ENCODE measurements at places on chromosomes 3 and 15.

- no peak for DNase-seq
These were observed 12.0 kb downstream of the DNASE1L3 start for GRCh38 chr3:58198804-58199203.

GRCh38 chr3:176514297-176514696, 683.0 kb downstream of the TBL1XR1 start:
- DNase-seq, result peak; percentile 19

- DNase-seq, result no peak
These were observed 294.9 kb upstream of the SGO1 start for GRCh38 chr3:20480786-20481365.

DNA sequence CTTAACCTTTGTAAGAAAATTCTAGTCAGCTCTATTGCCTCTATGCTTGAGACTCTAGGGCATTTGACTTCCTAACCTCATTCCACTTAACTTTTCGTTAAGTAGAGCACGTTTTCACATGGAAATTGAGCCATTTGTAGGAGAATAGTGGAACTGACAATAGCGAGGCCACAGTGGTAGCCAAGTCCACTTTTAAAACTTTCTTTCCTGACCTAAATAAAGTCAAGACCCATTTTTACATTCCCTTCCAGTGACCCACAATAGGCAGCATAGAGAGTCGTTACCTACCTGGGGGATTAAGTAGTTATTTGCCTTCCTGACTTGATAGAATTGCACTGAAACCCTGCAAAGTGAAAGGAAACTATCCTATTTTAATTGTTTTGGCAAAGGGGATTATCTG, 386.0 kb upstream of the NECTIN3 start:
- DNase-seq, result no peak

DNA sequence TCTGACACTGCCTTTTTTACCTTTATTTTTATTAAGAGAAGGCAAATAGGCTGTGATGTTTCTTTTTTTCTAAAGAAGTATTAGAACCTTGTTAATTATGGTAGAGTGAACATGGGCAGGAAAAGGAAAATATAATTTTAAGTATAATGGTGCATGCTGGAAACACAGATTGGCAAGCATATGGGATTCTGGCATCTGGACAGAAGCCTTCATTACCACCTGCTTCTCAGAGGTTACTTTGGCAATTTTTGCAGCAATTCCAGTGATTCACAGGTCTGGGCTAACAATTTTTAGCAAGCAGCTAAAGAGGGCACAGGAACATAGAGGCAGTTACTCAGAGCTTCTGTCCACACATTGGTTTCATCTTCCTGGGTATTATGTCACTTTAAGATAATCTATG, 258.3 kb downstream of the DIPK2A start:
- no peak for DNase-seq

GRCh38 chr3:149571381-149571780, 86.4 kb downstream of the WWTR1 start:
- no peak for DNase-seq

DNA sequence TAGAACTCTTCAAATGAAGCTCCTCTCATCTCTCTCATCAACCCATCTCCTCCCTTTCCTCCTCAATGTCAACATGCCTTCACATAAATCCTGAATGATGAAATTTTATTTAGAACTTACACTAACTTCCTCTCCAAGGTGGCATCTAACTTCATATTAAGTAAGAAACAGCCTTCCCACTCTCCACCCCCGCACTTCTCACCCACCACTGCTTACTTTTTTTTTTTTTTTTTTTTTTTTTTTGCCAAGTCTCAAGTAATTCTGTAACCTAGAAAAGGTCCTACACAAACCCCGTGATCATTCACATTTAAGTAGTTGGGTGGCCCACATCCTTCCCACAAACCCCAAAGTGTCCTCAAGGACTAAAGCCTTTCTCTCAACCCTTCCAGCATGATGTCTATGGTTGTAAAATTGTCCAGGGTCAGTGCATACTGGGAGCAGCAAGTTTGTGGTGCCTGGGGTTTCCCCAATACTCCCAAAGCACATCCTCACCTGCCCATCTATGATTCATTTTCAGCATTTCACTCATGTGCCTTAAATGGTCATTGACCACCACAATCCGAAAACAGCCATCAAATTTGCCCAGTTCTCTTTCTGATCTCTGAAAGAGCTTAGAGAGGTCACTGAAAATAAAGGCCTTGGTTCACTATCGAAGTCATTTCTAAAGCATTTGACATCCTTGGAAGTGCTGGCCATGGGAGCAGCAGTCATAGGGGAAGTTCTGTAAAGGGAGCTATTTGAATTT, 47.2 kb downstream of the CD86 start:
- DNase-seq, result no peak

DNA sequence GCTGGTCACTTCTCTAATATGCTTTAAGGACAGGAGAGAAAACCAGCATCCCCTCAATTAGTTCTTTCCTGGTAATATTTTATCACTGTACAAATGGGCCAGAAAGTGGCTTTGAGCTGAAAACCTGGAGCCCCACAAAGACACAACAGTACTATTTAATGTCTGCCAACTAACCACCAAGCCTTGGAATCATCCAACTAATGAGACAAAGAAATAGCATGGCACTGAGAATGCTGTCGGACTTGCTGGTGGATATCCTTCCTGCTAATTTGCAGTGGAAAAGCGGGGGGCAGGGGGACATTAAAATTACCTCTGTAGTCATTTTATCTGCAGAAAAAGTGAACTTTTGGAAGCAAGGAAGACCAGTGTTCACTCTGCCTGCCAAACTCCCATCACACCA, 288.5 kb downstream of the KBTBD8 start:
- no peak for DNase-seq

GRCh38 chr3:177210744-177211502, 13.6 kb upstream of the TBL1XR1 start:
- DNase-seq, result no peak

DNA sequence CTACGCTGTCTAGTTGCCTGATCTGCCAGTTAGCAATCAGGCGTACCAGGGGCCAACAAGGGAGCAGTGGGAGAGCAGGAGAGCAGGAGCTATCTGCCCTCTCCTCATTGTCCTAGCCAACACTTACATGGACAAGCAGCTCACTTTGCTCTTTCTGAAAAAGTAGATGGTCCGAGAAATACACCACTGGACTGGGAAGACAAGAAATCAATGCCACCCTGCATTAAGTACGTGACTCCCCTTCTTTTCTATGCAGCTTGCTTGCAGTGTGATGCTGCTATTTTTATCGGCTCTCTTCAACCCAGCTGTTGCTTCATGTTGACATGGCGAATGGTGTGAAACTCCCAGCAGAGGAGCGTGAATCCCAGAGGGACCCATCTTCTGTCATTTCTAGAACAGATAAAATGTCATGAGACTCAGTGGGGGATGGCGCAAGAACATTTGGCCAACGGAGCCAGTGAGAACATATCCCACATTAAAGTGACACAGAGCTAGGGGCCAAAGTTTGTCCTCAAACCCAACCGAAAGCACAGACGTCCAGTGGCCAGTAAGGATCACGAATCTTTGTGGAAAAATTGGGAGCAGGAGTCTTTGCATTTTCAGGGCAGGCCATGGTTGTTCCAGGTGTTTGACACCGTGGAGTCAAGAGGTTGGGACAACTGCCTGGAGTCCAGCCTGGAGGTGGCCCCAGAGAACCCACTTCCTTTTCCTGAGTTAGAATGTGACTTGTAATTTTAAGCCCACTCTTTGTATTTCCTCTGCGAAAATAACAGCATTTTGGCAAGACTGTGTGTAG, 53.7 kb upstream of the MEF2A start:
- no peak for DNase-seq

DNA sequence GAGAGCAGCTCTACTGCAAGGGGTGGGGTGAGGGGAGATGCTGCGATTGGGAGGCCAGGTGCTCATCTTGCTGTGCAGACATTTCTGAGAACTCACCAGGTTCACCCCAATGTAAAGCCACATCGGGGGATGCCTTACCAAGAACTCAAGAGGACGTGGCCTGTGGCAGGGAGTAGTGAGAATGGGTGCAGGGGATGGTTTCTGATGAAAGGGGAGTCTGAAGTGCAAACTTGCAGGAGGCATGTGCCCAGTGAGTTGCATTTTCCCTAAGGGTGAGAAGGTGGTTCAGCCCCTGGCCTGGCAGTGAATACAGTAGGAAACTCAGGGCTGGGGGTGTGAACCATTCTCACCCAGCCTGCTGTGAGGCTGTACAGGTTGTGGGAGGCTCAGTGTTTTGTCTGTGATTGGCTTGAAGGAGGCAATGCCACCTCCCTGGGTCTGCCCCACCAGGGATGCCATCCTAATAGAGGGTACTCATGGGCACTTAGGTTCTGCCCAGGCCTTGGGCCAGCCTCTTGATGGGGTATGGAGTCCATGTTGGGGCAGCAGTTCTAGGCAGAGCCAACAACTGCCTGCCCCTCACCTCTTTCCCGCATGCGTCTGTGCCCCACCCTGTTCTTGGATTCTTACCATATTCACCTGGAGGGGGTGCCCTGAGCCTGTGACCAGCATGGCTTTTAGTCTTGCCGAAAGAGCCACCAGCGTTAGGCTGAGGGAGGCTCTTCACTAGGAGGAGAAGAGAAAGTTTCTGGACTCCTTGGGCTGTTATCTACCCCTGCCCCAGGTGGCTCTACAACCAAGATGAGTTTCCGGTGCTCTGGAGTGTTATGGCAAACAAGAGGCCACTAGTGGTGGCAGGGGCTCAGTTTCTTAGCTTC, 4.5 kb downstream of the HEMK1 start:
- DNase-seq, result no peak

DNA sequence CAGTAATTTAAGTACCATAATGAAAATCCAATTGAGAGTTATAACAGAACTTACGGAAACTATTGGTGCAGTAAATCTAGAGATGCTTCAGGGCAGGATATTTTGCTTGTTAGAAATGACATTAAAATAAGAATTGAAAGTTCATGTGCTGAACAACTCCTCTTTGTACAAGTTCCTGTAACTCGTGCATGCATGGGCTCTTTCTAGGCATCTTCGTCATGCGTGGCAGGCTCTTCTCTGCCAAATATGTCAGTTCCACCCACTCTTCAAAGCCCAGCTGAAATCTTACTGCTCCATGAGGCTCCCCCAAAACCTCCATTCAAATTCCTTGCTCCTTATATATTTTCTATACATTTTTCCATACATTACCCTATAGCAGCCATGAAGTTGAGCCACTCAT, 48.7 kb downstream of the FBN1 start:
- DNase-seq, result no peak

DNA sequence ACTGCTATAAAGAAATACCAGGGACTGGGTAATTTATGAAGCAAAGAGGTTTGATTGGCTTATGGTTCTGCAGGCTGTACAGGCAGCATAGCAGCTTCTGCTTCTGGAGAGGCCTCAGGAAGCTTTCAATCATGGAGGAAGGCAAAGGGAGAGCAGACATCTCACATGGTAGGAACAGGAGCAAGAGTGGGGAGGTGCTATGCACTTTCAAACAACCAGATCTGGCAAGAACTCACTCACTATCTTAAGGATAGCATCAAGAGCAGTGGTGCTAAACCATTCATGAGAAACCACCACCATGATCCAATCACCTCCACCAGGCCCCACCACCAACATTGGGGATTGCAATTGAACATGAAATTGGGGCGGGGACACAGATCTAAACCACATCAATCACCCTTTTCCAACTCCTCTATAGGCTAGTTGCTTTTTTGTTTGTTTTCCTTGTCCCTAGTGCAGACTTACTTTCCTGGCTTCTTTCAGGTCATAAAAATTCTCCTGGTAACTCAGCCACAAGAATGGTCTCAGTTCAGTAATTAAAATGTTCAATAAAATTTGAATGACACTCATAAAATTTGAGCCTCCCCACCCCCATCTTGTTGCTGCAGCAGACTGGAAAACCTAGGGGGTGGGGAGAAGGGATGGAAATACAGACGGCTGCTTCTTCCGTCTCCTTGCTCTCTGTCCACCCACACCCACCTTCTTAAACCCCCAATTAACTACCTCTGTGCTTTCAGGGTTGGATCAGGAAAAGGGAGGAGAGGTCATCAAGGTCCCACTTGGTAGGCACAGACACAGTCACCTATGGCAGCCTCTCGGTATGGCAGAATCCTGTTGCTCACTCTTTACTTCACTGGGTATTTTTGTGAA, 16.3 kb upstream of the TIPARP start:
- no peak for DNase-seq

DNA sequence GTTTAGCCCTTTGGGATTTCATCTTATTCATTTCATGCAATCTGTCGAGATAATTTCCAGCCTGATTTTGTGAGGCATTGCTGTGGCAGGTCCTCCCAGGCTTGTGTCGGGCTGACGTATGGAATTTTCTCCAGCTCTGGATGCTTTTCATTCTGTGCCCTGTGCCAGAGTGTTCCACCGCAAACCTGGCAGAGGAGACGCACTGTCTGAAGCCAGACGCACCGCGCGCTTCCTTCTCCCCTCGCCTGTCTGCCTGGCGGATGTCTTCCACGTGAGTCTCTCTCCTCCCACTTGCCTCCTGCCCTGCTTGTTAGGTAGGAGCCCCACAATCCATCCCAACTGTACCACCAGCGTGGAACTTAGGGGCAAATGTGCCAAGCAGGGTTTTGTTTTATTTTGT, 20.1 kb upstream of the GLCE start:
- no peak for DNase-seq

DNA sequence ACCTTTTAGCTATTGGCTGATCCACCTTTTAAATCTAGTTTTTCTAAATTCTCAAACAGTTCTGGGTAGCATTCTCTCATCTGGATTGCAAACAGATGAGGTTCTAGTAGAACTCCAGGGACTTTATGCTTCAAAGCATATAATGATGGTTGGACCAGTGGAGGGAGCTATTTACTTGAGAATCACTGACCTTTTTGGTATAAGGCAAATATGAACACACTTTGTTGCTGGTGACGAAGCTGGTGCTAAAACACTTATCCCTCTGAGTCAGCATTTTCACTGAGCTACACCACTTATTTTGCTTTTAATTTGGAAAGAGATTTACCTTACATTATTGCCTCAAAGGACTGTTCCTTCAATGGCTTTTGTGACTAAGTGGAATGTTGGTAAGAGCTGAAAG, 58.6 kb upstream of the SLITRK3 start:
- no peak for DNase-seq

DNA sequence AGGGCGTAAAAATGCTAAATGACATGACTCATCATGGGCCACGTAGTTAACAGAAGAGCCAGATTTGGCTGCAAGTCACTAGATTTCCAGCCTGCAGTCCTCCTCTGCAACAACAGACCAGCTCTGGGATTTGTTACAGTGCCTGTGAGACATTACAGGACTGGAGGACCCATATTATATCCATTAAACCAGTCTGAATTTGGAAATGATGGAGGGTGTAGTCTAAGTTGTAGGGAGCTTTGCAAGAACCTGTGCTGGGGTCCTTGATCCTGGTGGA, 10.8 kb downstream of the ZNF774 start:
- DNase-seq, result no peak
